ENCODE measurements at places on chromosomes 12 and 14.
A peak's percentile ranks its signal among the peaks of the same experiment; 100 is the strongest.

DNA sequence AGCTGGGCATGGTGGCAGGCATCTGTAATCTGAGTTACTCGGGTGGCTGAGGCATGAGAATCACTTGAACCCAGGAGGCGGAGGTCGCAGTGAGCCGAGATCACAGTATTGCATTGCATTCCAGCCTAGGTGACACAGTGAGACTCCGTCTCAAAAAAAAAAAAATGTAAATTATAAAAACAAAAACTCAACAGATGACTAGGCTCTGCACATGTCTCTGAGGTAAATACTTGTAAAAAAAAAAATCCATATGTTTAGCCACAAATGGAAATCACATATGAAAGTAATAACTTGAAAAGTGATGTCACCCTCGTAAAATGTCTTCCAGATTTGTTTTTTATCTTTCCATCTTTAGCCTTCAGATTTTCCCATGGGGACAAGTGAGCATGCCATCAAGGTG is 85.0 kb downstream of the KICS2 start:
- DNase-seq = no peak

DNA sequence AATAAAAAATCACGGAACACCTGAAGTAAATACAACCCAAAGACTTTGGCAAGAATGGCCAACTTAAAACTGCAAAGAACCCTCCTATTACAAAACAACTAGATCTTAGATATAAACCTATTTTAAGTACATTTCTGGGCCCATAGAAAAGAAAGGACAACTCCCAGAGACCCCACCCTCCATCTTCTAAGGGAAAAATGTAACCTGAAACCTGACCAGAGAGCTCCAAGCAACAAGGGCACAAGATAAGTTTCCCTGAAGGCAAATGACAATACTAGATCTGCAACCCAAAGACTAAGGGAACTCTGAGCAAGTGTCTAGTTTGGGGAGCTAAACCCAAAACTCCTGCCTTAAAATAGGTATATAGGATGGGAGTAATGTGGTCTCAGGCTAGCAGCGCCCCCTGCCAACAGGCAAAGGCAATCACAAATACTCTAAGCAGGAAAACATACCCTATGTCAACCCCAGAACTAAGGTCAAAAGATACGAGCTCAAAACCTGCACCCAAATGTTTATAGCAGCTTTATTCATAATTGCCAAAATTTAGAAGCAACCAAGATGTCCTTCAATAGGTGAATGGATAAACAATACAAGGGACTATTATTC is 218.9 kb downstream of the ITPR2 start:
- DNase-seq = peak; percentile 30

GRCh38 chr12:62834406-62834805 is 100.5 kb downstream of the PPM1H start:
- no peak for DNase-seq

GRCh38 chr12:50390316-50390741 is 6.1 kb downstream of the FAM186A start:
- no peak for DNase-seq

- DNase-seq = peak; percentile 1
Observed at GRCh38 chr14:94127330-94127729, 2.1 kb downstream of the IFI27L2 start.

DNA sequence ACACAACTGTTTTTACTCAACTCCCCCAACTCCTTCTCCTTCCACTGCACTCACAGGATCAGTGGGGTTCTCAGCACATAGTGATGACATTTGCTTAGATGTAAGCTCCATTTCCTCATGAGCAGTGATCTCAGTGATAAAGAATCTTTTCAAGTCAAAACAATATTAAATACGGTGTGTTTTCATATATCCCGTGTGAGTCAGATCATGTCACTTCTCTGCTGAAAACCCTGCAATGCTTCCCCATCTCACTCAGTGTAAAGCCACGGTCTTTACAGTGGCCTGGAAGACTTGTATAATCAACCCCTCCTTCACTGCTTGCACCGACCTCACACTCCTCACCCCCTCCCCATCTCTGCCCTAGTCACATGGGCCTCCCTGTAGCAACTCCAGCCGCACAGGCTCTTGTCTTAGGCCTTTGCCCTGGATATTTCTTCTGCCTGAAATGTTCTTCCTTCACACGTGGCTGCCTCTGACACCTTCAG is 149.7 kb upstream of the ARHGAP5 start:
- peak; percentile 70 for DNase-seq

GRCh38 chr12:114817571-114818425 is 133.8 kb upstream of the TBX3 start:
- DNase-seq = no peak

DNA sequence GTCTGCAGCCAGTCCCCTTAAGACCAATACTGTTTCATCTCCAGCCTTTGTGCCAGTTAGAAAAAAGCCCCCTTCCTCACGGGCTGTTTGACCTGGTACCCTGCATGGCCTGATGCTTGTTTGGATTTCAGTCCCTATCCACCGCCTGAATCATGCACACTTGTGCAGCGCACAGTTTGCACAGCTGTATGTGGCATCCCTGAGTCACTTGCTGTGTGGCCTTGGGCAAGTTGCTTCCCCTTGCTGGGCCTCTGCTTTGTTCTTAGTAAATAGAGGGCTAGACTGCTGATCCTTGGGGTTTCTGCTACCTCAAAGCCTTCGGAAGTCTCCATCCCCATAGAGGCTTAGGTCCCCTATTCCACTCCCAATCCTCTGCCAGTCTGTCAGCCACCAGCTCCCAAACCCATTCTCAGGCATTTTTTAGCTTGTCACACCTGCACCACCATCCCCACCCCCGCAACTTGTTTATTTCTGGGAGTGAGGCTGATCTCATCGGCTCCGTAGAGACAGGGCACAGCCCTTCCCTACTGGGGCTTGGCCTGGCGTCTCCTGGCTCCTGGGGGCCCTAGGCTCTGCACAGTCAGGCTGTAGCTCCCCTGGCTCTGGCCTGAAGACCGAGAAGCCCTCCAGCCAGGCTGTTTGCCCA is 8.8 kb downstream of the KRT80 start:
- no peak for DNase-seq

DNA sequence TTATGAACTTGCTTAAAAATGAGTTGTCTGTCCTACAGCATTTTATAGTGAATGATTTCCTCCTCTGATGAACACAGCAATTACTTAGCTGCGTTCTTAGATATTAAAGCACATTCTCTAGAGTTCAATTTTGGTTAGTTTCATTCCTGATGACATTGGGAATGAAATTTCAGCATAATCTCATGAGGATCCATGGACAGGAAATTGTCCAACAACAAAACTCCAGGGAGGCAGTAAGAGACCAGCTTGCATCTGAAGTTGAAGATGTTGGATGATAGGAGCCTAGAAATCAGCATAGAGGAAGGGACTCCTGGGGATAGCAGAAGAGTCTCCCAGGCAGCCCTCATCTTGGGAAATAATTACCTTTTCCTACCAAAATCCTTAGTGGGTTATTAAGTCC is 128.7 kb upstream of the RAP1B start:
- no peak for DNase-seq

DNA sequence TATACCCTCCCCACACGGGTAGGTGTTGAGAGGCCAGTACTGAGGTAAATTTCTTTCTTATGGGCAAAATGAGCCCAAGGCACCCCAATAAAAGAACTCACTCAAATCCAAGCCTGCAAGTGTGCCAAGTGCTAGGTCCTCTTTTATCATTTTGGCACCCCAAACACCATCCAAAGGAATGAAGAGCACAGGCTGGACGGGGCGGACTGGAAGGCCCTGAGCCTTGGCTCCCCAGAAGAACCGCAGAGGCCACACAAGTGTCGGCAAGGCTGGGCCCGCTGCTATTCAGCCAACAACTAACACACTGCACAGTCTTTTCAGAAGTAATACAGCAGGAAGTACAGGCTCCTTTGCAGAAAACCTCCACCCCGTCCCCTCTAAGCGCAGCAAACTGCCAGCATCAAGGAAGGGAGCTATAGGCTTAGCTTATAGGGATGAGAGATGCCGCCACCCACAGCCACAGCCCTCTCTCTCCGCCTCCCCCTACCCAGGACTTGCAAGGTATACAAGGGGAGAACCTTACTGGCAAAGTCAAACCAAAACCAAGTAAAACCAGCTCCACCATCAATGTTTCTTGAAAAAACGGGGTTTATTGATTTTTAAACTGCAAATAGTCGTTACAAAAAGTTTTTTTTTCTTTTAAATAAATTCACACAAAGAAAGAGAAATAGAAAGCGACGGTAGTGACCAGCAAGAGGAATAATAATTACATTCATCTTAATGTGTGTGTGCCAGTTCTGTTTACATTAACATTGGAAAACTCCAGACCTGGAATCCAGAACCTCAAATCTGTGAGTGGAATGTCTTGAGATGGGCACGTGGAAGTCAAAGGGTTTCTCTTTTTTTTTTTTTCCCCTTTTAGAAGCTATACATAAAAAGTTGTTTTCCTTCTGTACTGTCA is 5.5 kb downstream of the ZFP36L1 start:
- DNase-seq = no peak

DNA sequence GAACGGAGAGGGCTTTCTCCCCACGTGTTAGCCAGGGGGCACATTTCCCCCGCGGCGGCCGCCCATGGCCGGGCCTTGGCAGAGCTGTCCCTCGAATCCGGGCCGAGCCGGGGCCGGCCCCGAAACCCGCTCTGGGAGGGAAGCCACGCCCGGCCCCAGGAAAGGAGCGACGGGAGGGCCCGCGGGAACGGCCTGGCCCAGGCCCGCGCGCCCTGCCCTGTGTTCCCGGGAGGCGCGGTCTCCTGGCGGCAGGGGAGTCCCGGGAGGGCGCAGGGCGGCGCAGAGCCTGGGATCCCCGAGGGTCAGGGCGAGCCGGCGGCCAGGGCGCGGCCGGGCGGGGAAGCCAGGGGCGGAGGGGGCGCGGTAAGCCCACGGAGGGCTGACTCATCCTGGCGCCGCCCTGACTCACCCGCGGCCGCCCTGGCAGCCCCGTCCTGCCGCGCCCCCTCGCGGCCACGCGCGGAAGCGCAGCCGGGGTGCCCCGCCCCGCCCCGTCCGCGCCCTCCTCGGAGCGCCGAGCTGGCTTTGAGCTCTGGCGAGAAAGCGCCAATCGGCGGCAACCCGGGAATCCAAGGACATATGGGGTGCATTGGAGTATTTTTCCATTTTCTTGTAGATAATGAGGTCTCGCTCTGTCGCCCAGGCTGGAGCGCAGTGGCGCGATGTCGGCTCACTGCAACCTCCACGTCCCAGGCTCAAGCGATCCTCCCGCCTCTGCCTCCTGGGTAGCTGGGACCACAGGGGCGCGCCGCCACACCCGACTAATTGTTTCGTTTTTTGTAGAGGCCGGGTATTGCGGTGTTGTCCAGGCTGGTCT is 31.8 kb upstream of the PLEKHG6 start:
- DNase-seq = peak; percentile 82

DNA sequence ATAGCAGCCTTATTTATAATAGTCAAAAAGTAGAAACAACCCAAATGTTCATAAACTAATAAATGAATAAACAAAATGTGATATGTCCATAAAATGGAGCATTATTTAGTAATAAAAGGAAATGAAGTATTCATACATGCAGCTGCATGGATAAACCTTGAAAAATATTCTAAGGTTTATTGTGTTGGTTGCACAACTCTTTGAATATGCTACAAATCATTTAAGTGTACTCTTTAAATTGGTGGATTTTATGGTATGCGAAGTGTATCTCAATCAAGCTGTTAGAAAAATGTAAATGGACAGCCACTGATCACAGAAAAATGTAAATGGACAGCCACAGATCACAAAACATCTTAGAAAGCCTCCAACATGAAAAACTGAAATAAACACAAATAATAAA is 73.2 kb upstream of the SLC38A4 start:
- DNase-seq = no peak

GRCh38 chr12:43145481-43145880 is 406.5 kb downstream of the ADAMTS20 start:
- no peak for DNase-seq

DNA sequence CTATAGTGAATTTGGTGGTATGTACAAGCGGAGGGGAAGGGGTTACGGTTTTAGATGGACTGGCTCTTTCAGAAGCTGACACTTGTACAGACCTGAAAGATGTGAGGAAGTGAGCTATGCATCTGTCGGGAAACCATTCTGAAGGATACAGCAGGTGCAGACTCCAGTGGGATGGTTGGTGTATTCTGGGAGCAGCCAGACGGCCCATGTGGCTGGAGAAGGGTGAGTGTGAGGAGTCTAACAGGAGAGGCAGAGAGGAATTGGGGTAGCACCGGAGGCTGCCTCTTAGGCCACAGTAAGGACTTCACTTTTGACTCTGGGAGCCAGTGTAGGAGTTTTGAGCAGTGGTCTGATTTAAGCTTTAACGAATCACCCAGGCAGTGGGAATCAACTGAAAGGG is 90.7 kb downstream of the APAF1 start:
- DNase-seq = no peak

DNA sequence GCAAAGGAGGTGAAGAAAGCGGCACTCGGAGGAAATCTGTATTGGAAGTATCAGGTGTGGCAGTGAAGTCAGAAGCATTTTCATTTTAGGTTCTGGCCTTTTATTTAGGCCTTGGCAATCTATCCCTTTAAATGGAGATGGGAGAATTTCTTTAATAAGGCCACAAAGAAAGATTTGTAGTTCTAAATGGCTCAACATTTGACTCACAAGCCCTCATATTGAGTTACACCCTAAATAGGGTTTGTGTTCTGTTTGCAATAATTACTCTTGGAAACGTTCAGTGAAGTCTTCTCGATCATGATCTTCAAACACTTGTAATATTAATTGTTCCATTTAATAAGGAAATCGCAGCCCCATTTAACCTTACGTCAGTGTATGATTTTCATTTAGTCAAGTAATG is 25.3 kb upstream of the TMEM260 start:
- no peak for DNase-seq

DNA sequence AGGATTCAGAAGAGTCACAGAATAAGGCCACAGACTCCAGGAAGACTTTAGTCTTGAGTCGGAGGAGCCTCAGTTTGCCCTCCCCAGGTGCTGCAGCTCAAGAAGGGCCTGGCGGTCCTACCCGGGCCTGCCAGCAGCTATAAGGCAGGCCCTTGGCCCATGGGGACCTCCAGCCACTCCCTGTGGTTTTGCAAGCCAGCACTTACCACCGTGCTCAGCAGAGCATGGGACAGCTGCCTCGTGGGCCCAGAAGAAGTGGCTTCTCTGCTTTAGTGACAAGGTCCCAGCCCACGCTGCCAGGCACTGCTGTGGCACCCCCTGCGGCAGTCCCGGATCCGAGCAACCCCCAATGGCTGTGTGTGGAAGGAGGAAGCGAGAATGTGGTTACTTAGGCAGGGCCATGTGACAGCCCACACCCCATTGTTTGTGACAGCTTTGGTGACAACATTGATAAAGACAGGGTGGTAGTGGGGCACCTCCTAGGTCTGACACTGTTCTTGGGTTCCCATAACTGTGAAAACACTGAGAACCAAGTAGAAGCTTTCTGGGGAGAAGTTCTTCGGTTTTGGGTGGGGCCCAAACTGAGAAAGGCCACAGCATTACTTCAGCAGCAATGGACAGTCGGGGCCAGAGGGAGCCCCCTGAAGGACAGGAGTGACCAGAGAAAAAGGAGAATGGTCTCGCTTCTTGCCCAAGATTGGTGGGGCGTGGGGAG is at the start of gene SELPLG:
SELPLG (minus strand) TSS at position 361 of the 715 bp plus-strand sequence. CDS start 9,587 bp downstream, outside the sequence.
- DNase-seq = no peak
